ENCODE measurements at places on chromosomes 11 and 22.

DNA sequence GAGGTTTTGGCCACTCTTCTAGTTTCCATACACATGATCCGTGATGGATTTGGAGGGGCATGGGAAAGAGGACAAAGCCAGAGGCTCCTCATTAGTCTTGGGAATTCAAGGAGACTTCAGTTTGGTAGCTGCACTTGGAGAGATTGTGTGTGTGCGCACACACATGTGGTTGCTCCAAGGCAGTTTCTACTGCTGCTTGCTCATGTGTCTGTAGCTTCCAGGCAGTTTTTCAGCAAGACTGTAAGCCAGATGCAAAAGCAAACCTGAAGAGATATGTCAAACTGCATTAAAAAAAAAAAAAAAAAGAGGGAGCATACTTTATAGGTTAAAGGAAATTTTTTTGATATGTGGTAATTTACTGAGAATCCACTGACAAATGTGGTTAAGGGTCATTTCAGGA, 95.7 kb downstream of the OSBP2 start:
- DNase-seq = no peak

DNA sequence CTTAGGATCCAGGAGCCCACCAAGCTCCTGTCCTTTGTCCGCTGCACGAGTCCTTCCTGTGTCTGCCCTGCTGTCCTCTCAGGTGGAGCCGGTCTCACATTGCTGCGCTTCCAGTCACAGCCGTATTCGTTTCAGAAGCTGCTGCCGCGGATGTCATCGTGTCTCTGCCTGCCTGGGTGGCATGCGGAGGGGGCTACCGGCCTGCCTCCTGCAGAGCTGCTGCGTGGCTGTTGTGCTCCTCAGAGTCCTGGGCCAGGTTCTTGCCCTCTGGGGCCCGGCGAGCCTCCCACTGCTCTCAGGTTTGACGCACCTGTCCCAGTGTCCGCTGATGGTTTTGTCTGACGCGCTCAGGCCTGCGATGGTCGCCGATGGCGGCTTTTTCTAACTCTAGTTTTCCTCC, 254.2 kb downstream of the TBC1D22A start:
- DNase-seq = no peak

DNA sequence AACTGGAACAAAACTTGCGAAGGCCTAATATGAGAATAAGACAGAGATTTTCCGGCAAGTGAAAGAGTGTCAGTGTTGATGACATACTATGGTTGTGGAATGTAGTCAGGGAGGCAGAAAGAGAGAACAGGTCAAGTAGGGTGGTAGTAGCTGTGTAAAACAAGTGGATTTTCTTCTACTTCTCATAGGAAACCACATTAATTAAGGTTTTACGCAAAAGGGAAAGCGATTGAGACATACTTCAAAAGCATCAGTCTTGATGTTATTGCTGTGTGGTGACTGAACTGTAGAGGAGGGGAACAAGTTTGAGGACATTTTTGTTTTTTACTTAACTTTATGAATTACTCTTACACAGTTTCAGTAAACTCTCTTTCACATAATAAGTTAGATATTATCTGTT, 186.0 kb upstream of the CNTN5 start:
- DNase-seq = no peak

DNA sequence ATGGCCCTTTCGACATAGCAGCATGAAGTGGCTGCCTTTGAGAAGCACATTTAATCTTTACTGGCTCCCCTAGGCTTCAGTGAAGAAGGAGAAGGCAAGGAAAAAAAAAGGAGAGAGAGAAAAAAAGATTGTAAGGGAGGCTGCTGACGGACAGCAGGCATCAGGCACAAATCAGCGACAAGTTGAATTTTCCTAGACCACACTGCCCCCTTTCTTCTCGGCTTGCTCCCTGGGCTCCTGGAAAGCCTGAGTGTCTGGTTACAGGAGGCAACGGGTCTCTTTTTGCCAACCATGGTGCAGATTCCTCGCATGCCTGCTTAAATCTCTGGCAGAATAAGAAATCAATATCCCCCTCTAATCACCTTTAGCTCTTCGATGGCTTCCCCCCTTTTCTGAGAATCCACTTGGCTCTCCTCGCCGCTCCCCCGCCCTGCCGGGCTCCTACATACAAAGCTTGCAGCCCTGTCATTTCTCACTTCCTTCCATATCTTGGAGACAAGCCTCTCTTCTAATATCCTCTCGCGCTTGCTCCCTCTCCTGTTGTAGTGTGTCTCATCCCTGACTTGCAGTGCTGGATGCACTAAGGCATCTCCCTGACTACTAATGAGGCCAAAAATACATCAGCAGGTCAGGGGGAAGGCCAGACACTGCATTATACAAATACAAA, 14.3 kb downstream of the BLID start:
- DNase-seq = no peak

DNA sequence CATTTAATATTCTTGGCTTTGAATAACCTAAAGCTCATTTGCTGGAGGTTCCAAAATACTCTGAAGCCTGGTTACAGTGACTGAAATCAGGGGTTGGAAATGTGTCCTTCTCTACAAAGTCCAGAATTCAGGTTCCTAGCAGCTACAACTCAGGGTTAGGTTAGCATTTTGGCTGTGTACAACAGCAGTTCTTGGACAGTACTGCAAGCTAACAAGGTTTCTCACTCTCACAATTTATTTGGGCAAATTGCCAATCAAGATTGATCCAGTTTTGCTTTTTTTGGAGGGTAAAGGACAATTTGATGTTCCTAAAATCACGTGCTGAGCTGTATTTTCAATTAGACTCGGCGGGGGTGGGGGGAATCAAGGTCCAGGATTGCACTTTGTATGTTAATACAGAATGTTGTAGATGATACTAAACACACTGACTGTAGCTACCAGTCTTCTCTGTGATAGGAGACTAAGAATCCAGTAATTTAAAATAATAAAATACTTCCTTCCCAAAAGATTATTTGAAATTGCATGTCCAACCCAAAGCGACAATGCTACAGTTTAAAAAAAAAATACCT, 49.7 kb upstream of the RAPSN start:
- no peak for DNase-seq

DNA sequence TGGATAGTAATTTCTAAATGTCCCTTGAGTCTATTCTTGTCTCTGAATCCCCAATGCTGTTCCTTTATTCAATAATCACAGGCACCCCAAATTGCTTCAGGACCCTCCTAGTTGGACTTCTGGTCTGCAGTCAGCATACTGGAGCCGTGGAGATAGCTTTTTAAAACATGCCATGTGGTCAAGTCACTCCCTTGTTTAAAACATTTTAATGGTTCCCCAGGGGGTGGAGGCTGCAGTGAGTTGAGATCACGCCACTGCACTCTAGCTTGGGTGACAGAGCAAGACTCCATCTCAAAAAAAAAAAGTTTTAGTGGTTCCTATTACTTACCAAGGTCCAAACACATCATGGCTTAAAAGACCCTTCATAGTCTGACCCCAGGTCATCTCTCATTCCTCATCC, 220.3 kb downstream of the ADAMTS15 start:
- no peak for DNase-seq

DNA sequence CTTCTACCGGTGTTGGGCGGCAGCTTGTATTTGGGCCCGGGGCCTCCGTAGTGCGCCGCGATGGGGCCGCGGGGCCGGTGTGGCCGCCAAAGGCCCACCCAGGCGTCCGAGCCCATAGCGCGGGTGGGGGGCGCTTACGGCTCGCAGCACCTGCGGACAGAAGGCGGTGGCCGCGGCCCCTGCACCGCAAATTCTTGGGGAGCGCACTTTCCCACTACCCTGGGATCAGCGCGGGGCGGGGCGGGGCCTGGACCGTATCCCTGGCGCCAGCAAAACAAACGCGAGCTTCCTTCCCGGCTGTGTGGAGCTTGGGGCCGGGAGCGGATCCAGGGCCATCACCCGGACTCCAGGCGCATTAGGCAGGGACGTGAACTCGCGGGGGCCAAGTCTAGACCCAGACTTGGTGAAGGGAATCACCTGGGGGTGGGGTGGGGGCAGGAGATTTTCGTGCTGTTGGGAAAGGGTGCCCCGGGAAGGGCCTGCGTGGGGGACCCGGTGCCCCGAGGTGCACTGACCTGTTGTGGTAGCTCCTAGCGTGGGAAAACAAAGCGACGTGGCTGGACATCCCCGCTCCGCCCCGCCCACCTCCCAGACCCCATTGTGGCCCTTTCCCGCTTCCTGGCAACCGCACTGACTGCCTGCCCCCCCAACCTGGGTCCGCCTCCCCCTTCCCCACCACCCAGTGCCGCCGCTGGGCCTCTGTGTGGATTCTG, 2.3 kb upstream of the TYMP start:
- no peak for DNase-seq

- no peak for DNase-seq
Observed at GRCh38 chr11:11620173-11620920, 1.5 kb downstream of the GALNT18 start.

DNA sequence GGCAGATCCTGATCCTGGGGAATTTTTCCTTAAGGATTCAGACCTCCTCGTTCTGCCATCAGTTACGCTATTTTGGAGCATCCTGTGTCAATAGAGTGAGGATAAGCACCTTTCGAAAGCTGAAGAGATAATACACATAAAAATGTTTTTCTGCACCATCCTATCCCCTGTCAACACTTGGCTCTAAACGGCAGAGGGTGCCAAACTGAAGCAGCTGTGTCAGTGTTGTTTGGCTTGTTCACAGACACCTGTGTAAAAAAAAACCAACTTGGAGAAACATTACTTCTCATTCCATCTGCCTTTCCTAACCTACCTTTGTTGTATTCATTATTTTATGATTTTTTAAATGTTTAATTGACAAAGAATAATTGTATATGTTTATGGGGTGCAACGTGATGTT, 417.0 kb upstream of the DDI1 start:
- no peak for DNase-seq

DNA sequence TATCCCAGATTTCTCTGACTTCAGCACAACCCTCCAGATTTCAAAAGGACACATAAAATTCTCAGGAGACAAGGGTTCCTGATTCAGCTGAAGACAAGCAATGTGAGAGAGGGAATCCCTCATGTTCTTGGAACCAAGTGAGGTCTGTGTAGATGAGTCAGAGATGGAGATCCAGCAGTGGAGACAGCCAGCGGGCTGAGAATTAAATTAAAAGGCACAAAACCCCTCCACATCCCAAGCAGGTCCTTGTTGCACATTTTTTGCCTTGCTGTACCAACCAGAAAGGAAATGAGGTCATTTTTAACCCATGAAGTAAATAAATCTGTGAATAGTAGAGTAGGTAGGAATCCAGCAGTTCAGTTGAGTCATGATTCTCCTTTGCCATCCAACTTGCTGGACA, 9.7 kb downstream of the MTNR1B start:
- DNase-seq = no peak

DNA sequence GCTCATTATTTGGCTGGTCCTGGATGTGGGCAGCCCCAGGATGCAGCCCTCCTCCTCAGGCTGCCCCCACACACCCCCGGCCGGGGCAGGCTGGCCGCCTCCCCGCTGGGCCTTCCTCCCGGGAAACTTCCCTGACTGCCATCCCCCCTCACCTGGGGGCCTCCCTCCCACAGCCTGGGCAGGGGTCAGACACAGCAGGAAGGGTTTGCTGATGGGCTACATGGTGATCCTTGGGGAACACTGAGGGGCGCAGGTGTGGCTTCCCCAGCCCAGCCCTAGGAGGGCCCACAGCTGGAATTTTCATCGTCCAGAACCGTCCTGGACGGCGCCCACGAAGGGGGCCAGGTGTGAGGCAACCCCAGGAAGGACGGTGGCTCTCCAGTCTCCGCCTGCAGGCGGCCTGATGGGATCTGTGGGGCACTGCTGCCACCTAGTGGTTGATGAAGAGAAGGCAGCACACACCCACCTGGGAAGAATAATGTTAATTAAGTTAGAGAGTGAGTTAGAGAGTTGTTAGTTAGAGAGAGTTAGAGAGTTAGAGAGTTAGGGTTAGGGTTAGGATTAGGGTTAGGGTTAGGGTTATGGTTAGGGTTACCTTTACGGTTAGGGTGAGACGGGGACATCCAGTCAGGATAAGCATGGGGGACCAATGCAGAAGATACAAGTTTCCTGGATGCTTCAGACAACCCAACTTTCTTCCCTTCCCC, 75.9 kb upstream of the PRR5 start:
- DNase-seq = peak; percentile 45

DNA sequence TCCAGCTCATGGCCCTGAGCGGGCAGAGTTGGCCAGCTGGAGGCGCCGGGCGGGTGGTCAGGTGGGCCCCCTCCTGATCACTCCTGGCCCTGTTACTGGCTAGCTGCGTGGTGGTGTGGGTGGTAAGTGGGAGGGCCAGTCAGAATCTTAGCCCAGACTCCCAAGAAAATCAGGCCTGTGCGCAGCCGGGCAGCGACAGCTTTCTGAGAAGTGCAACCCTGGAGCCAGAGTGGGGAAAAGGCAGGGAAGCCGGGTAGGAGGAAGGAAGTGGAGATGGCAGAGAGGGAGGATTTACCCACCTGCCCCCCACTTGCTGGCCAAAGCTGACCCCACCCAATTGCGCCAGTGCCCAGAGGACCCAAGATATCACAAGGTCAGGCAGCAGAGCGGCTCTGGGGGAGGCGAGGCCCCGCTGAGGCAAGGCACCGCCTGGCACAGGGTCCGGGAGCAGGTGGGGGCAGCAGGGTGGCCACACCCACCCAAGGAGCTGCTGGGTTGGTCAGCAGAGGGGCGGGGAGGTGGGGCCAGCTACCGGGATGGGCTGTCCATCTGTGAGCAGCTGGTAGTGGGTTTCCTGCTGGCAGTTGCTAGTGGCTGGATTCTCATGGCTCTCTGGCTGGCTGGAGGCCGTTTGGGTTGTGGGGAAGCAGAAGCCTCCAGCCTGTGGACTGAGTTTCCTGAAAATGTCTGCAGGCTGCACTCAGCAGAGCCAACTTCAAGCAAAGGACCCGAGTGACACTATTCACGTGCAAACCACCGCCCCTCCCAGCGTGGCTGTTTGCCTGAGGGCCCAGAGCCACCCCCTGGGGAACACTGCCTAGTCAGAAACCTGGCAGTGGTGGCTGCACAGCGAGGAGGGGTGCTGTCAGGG, 196.4 kb downstream of the IGLL1 start:
- DNase-seq = no peak

- DNase-seq = no peak
Observed at GRCh38 chr11:12687216-12687623, 13.0 kb downstream of the TEAD1 start.

DNA sequence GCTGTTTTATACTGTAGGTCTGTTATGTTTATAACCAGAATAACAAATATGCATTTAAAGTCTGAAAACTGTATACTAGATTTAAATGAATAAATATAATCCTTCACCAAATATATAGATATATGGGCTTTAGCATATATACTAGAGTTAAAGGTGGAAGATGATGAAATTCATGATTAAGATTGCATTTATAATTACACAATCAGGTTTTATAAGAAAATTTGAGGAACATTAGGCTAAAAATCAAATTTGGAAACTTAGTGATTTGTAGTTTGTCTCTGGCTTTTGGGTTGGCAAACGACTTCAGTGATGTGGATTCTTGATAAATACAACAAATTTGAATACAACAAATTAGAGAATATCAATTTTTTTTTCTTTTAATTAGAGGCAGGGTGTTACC, 10.0 kb downstream of the BCL2L13 start:
- DNase-seq = no peak

DNA sequence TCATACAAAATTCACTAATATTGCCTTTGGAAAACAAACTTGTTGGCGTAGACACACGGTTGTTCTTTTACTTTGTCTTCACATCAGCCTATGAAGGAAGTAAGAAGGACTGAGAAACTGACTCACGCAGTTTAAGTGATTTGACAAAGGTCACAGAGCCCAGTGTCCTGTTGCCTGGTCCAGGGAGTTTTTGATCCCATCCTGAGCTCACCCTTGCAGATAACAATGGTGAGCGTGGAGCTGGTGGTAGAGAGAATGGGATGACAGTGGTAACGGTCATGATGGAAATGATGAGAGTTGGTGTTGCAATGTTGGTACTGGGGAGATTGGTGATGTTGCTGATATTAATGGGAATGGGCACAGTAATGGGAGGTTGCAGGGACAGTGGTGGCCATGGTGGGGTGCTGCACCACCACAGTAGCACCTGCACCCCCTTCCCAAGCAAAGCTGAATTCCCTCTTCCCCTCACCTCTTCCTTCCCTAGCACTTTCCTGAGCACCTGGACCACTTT, 22.0 kb downstream of the CREB3L1 start:
- DNase-seq = no peak
